ENCODE measurements at places on chromosomes 6 and 20.

DNA sequence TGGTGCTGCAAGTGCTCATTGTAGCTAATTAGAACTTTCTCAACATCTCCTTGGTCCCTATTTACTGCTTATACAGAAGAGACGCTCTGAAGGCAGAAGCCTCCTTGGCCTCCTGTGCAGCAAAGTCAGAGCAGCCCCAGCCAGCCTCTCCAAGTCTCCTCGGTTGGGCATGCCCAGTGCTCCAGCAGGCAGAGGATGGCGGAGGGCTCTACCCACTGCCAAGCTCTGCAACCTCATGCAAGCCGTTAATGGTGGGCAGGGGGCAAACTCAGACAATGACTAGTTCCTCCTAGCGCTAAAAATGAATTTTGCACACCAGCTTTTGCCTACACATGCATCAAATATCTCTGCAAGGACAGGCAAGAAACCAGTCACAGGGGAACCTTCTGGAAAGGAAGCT is 27.8 kb downstream of the NOL4L start:
- no peak for DNase-seq

DNA sequence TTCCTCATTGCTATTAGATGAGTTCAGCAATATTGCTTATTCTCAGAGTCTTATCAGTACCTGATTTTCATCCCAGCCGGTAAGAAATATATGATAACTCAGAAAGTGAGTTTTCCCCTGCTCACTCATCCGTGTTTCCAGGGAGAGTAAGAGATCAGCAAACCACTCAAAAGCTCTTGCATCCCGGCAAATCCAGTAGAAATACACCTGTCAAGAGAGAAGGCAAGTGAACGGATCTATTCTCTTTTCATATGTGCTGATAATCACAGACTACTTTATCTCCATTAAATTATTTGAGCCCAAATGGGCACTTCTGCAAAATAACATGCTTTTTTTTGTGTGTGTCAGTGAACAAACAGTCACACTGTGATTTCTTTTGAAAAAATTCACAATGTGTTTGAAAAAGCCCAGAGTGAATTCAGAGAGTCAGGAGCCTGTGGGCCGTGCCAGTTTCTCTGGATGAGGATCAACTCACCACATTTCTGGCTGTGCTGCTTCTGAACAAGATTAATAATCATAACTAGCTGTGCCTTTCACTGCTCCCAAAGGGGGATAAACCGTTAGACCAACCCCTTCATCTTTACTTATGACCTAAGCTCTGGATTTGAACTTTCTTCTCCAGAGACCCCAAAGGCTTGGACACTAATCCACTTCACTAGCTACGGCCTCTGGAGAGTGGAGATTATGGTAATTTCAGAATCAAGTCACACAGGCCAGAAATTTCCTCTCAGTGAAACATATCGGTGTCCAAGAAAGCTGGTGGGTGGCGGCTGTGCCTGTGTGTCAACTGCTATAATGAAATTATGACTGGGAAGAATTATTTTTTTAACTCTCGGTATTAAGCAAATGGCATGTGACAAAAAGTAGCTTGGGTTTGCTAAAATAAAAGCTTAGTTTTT is 44.2 kb downstream of the NOX3 start:
- DNase-seq = no peak

- DNase-seq = no peak
Measured at GRCh38 chr20:1449370-1449769, 17.3 kb downstream of the NSFL1C start.

DNA sequence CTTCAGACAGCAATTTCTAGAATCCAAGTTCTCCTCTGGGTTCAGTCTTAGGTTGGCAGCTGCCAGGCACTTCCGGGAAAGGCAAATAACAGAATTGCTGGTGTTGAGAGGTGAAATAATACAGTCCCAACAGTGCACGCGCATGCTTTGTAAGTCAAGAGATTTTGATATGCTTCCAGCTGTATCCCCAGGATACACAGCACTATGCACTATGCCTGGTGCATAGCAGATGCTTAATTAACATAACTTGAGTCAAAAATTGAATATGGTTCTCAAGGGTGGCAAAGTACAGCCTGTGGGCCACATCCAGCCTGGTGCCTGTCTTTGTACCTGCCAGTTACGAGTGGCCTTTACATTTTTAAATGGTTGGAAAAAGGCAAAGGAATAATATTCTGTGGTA is 18.9 kb upstream of the PMEPA1 start:
- no peak for DNase-seq

- peak; percentile 54 for DNase-seq
Measured at GRCh38 chr20:23937303-23938117, 51.1 kb downstream of the GGTLC1 start.

DNA sequence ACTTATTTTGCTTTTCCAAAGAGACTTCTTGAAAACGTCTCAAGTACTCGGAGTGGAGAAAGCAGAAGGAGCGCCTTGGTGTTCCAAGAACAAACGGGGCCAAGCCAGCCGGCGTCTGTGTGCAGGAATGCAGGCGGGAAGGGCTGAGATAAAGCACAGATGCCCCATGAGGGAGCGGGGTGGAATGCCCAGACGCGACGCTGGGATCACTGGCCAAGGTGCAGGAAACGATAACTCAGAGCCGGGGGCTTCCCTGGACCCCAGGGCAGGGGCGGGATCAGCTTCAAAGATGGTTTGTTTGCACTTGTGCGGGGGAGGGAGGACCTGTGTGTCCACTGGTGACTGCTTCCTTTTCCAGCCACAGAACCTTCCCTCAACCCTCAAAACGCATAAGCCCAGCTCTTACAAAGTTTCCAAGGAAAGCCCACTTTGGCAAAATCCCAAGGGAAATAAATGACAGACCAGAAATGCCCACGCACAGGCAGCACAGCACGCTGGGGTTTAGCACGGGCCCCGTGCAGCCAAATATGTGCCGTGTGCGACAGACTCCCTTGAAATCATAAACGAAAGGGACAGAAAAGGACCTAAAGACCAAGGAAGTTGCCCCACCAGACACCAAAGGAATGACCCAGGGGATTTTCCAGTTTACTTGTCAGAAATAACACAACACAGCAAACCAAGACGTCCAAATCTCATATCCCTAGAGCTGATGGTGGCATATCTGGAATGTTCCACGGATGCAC is 113.9 kb downstream of the NFATC2 start:
- DNase-seq = no peak

GRCh38 chr6:140828856-140829255 is 1303.9 kb upstream of the GJE1 start:
- no peak for DNase-seq

DNA sequence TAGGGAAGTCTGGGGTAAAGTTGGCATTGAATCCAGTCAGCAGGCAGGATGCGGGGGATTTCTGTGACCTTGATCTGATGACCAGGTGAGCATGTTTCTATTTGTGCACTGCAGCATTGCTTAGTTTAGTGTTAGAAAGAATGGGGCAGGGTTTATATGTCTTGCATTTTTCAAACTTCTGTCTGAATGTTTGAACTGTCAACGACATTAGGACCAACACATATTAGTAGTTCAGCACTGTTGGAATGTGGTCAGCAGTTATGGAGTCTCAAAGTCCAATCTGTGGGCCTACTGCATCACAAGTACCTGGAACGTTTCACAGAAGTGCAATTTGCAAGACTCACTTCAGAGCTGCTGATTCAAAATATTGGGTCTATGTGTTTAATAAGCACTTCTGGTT is 276.6 kb upstream of the BMP2 start:
- no peak for DNase-seq

DNA sequence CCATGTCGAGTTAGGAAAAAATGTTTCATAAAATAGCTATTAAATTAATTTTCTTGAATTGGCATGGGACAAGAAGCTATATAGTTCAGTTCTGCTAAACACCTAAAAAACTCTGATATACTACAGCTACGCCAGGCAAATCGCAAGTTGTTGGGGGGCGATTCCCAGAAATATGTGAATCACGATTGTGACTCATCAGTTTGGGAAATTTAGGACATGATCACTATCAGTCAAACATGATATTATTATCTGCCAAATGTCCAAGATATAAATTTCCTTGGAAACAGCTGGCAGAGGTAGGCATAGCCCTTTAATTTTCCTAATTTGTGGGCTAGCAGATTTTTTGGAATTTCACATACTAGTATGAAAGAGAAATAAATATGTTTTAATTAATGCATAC is 123.6 kb downstream of the ATXN1 start:
- no peak for DNase-seq

- no peak for DNase-seq
Measured at GRCh38 chr6:111865049-111865585, 8.1 kb downstream of the FYN start.

DNA sequence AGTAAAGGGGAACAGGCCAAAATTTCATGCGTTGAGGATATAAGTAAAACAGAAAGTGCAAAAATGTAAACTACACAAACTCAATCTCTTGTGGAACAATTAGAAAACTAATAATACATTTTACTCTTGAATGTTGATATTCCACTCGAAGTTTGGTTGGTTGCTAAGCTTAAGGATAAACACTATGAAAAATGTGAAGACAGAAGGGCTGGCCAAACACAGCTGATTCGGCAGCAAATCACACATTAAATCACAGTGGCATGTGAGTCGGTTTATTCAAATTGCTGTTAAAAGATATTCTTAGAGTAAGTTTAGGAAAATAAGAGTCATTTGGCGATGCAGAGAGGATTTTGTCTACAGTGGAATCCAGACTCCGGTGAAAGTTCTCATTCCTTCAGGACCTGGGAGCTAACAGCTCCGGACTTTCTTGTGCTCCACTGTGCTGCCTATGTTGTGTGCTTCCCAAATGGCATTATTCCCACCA is 1.4 kb upstream of the EPM2A start:
- peak; percentile 3 for DNase-seq

- no peak for DNase-seq
Measured at GRCh38 chr6:140581601-140582000, 1207.2 kb upstream of the CITED2 start.

DNA sequence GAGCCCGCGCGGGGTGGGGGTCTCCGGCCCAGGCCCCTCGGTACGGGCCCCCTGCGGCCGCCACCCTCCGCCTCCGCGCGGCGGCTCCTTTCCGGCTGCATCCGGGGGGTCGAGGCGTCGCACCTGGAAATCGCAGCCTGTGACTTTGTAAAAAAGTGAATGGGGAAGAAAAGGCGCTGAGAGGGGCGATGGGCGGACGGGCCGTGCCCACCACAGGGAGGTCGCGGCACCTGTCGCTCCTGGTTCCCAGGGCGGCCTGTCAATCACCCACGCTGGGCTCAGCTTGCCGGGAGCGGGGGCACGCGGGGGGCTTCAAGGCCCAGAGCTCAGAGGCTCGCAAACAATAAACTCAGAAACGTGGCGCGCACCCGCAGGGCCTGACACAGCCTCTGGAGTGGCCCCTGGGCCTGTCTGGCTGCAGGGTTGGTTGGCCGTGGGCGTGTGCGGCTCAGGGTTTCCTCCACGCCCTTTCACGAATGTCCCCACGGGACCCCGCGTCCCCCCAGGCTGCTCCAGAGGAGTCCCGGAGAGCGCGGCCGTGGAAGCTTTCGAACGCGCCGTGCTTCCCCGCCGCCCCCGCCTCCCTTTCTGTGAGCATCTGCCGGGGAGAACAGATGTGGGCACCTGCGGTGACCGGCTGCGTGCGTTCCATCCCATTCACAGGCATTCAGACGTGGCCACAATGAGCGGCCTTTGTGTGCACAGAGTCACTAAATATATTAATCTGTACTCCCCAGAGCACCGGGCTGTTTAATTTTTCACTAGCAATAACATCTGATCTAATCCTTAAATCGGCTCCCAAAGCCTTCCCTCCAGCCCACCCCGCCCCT is 6.1 kb upstream of the DLL1 start:
- DNase-seq = no peak

- no peak for DNase-seq
Measured at GRCh38 chr6:84119277-84119676, 85.7 kb downstream of the MRAP2 start.

DNA sequence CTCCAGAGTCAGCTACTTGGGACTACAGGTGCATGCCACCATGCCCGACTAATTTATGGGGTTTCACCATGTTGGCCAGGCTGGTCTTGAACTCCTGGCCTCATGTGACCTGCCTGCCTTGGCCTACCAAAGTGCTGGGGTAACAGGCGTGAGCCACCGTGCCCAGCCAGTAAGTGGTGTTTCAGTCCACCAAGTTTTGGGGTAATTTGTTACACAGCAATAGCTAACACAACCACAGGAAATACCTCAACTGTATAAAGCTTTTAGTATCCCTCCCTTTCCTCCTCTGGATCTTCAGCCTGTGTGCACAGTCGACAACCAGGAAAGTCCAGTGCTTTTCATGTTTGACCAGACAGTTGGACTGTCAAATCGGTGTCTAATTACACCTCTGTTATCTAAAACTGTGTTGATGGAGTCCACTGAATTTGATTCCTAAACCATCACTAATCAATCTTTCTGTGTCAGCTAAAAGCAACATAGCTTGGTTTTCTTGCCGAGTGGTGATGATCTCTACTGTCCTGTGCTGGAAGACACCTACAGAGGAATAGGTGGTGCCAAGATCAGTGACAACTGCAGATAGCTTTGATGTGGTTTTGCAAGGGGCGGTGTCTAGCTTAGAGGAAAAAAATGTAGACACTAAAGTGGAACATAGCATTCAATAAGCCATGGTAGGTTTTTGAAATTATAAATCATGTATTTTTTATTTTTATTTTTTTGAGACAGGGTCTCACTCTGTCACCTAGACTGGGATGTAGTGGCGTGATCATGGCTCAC is 22.2 kb upstream of the ZBTB2 start:
- DNase-seq = no peak

GRCh38 chr20:63795178-63795830 is 35.8 kb downstream of the ZBTB46 start:
- DNase-seq = no peak

DNA sequence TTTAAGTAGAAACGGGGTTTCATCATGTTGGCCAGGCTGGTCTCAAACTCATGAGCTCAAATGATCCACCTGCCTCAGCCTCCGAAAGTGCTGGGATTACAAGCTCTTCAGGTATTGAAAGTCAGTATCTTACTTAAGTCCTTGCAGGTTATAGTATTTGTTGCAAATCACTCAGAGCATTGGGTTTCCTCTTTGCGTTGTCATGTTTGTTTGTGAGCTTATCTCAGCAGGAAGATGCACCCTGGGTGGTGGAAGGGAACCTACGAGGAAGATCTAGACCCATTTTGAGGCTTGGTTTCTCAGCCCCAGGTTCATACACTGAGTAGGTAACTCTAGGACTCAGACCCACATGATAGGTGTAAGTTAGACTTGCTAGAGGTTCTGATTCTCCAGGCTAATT is 18.6 kb downstream of the MYH7B start:
- DNase-seq = no peak

GRCh38 chr20:47181056-47181862 is 175.2 kb downstream of the ZMYND8 start:
- DNase-seq = no peak

DNA sequence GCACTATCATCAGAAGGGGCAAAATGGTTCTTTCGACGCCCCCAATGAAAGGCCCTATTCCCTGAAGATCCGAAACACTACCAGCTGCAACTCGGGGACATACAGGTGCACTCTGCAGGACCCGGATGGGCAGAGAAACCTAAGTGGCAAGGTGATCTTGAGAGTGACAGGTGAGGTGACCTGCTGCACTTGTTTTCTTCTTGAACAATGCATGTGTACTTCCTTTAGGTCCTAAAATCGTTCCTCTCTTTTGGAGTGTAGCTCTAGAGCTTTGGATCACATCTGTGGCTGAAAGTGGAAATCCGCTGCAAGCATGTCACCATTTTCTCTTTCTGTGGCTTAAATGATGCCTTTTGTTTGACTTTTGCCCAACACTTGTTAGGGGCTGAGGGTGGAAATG is 14.0 kb downstream of the CD83 start:
- no peak for DNase-seq
